ENCODE measurements at places on chromosomes 2 and 18.

- no peak for DNase-seq
These were observed 253.0 kb upstream of the HNRNPA3 start for GRCh38 chr2:176959614-176960013.

- DNase-seq: no peak
These were observed 214.7 kb upstream of the LYPD1 start for GRCh38 chr2:132884705-132885104.

GRCh38 chr2:64859312-64860212 lies 129.6 kb upstream of the SLC1A4 start:
- DNase-seq: peak; percentile 82

- no peak for DNase-seq
These were observed 436.4 kb upstream of the SALL3 start for GRCh38 chr18:78543201-78543725.

GRCh38 chr18:48889115-48889941 lies 61.4 kb downstream of the SMAD7 start:
- DNase-seq: no peak

- no peak for DNase-seq
These were observed 626.6 kb upstream of the GYPC start for GRCh38 chr2:126029316-126029715.

DNA sequence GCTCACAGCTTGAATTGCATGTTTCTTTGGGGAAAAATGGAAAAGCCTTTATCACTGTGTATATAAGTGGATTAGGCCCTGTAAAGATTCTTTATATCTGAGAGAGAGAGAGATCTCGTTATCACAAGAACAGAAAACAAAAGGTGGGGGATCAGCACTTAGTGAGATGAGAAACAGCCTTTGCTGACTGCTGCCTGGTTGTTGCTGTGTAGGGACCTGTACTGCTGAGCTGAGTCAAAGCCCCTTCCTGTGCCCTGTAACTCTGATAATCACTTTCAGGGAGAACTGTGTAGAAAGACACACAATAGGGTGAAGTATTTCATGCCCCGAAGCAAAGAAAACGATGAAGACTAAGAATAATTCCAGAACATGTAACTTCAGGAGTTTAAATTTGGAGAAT lies 30.6 kb upstream of the FAM237A start:
- no peak for DNase-seq

DNA sequence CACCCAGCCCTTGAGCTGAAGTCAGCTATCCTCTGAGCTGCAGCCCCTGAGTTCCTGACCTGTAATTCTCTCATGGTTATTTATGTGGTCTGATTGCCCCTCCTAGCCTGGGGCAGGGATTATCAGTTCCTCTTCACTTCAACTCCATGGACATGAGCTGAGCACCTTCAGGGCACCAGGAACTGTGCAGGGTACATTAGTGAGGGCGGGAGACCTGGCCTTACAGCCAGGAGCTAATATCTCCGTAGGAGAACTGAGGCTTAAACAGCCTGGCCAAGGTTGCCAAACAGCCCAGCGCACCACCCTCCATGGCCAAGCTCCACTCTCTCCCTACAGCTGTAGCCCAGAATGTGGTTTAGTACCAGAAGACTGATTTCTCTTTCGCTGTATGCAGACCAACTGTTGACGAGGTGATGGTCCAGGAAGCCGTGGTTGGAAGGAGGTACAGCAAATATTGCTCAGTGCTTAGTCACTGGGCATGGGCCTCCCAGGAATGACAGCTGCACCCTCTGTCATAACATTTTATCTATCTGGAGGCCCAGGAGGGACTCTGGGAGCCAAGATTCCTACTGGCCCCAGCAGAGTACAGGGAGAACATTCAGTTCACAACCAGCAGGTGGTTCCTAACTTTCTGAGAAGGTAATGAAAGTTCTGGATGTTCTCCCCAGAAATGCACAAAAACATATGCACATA lies 228.7 kb upstream of the SIX2 start:
- DNase-seq: no peak

GRCh38 chr2:121400201-121400600 lies 115.2 kb upstream of the TFCP2L1 start:
- DNase-seq: no peak

GRCh38 chr2:105315314-105315713 lies 14.2 kb downstream of the TGFBRAP1 start:
- no peak for DNase-seq

DNA sequence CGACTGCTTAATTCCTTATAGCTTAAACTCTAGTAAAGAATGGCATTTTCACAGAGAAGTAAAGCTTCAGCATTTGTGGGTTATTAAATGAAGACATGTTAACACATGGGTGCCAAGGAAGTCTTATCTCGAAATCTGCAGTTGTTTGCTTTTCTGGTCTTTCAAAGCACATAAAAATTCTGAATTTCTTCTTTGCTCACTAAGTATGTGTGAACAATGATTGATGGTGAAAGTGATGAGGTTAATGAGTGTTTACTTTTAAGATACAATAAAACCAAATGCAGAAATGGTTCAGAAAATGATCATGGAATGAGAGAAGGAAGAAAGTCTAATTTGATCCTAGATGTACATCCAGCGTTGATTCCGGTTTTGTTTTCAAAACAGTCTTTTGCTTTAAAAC lies 234.6 kb upstream of the RAB12 start:
- no peak for DNase-seq

GRCh38 chr18:45374878-45375630 lies 240.2 kb upstream of the SLC14A2 start:
- no peak for DNase-seq

DNA sequence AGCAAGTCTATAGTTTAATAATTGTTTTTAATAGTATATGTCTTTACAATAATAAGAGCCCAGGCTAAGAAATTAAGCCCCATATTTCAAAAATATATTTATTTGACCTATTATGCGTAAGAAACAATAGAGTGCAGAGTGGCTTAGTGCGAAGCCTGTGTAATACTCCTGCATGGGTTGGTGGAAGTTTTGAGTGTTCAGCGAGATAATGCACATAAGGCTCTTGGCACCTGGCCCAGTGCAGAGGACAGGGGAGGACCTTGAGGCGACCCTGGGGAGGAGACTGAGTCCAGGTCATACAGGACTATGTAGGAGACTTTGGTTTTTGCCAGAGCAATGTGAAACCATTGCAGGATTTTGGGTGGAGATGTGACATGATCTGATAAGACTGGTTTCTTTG lies 132.4 kb upstream of the ST6GAL2 start:
- no peak for DNase-seq

- no peak for DNase-seq
These were observed 10.3 kb downstream of the TRIB2 start for GRCh38 chr2:12727065-12727464.

GRCh38 chr18:63016270-63016669 lies 300.9 kb downstream of the PHLPP1 start:
- no peak for DNase-seq

DNA sequence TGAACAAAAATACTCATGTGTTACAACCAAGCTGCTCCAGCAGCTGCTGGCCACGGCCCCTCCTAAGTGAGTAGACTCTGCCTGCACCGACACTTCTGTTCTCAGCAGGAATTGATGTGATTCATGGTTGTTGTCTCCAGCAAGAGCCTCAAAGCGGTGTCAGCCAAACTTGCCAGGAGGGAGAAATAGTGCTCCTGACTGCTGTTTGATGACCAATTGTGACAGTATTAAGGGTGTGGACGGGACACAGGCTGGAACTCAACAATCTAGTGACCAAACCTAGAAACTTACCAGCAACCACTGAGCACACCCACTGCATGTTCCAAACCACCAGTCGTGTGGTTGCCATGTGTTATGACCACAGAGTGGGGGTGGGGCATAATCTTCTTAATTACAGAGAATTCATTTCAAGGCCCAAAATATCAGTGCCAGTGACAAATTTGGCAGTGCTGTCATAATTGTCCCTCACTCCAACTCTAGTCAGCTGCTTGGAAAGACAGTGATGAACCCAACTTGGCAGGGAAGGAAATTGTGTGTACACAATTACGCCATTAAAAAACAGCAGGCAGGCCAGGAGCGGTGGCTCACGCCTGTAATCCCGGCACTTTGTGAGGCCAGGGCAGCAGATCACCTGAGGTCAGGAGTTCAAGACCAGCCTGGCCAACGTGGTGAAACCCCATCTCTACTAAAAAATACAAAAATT lies 30.4 kb downstream of the FBLN7 start:
- no peak for DNase-seq

- DNase-seq: no peak
These were observed 100.9 kb downstream of the DPP10 start for GRCh38 chr2:114543236-114543766.

DNA sequence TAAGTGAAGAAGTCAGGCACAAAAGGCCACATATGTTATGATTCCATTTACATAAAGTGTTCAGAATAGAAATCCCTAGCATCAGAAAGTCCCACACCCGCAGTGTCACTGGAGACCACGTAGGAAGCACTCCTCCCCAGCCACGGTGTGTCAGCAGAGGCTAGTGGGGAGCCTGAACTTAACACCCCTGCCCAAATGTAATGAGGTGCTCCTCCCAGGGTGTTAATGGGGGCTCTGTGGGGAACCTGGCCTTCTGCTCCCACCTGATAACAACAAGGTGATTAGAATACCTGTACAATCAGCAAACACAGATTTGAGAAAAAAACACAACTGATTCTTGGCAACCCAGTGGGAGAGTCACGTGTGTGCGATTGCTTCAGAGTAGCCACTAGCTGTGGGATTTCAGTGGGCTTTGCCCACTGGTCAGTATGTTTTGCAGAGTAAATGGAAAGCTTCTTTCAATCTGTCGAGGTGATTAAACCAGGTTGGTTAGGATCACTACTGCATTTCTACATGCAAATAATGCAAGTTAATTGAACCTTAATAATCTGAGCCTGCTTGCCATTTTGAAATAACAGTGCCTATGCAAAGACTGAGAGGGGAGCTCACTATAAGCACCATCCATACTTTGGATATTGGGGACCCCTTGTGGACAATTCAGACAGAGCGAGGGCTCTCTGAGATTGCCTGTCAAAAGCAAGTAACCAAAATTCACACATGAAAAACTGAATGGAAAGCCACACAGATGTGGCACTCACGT lies 20.6 kb upstream of the ATRAID start:
- DNase-seq: no peak

GRCh38 chr2:156046900-156047299 lies 285.6 kb downstream of the NR4A2 start:
- no peak for DNase-seq

DNA sequence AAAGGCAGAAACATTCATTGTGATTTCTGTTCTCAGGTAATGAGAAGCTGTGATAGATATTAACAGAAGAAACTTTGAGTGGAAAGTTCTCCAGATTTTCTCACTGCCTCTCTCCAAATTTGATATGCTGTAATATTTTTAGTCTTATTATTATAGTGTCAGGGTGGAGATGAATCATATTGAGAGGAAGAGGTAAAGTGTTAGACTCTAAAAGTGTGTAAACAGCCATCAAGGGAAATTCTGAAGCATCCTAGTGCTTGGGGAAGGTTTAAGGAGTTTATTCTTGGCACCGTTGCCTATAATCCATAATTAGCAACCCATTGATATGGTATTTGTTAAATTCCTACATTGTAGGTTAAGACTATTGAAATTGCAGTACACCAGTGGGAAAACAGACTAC lies 104.7 kb upstream of the NABP1 start:
- DNase-seq: no peak

DNA sequence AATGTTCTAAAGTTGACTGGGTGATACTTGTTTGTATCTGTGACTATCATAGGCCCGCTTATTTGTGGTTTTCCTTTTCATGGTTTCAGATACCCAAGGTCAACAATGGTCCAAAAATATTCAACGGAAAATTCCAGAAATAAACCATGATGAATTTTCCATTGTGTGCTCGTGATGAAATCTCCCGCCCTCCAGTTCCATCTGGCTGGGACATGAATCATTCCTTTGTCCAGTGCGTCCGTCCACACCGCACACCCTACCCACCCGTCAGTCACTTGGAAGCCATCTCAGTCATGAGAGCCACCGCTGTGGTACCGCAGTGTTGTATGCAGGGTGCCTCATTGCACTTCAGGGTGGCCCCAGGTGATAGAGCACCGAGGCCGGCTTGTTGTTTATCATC lies 268.2 kb upstream of the PXDN start:
- no peak for DNase-seq

DNA sequence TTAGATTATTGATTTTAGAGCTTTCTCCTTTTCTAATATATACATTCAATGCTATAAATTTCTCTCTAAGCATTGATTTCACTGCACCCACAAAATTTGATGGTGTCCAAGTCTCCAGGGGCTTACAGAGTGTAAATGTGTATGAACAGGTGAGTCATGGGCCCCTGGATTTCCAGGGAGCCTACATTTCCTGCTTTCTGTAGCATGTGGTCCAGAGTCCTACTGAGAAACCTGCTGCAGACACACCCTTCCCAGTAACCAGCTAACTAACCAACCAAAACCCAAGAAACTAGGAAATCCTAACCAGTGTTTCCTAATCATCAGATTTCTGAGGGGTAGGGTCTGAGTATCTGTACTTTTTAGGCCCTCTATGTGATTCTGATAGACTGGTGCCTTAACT lies 39.5 kb upstream of the TANC1 start:
- no peak for DNase-seq

DNA sequence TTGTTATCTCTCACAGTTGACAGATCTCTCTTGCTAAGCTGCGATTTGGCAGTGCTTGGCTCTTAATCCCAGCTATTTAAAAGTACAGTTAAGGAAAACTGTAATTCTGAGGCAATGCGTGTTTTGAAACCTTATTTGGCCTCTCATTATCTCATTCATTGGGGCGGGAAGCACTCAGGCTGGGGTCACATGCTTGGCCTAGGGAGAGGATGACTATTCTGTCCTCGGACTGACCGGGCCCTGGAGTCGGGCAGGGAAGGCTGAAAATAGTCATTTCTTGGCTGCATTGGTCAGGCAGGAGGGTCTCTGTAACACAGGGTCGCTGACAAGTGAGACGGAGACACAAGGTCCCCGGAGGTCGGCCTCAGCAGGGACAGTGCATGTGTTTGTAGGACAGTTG lies 20.2 kb upstream of the EMILIN2 start:
- DNase-seq: no peak

- no peak for DNase-seq
These were observed 55.7 kb downstream of the PAPOLG start for GRCh38 chr2:60811491-60812375.

DNA sequence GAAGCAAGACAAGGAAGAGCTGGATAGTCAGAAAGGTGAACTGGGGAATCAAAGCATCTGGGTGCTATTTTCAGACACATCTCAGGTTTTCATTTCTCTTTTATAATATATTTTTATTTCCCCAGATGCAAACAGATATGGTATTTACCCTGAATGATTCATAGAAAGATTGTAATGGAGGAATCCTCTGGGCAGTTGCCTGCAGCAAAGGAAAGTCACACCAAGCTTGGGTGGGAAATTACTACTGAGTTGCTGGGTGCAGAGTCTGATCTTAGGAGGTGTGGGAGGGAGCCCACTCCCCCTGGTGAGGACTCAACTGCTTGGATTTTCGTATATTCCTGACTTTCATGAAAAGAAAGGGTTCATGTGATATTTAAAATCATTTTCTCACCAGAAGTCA lies 2.1 kb downstream of the EFR3B start:
- no peak for DNase-seq
